ENCODE measurements at places on chromosomes 6 and 20.

DNA sequence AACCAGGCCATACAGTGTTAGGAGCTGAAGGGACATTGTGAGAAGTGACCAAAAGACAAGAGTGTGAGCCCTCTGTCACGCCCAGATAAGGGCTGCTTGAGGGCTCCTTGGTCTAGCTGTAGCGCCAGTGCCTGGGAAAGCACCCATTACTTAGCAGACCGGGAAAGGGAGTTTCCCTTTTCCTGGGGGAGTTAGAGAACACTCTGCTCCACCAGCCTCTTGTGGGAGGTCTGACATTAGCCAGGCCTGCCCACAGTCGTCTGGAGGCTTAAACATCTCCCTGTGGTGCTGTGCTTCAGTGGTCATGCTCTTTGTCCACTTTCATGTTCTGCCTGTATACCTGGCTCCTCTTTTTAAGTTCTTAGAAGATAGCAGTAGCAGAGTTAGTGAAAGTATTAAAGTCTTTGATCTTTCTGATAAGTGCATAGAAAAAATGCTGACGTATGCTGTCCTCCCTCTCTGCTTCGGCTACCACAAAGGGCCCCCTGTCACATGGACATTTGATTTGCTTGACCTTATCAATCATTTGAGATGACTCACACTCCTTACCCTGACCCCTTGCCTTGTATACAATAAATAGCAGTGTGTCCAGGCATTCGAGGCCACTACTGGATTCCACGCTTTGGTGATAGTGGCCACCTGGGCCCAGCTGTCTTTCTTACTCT lies 201.5 kb upstream of the ECI2 start:
- DNase-seq = no peak

DNA sequence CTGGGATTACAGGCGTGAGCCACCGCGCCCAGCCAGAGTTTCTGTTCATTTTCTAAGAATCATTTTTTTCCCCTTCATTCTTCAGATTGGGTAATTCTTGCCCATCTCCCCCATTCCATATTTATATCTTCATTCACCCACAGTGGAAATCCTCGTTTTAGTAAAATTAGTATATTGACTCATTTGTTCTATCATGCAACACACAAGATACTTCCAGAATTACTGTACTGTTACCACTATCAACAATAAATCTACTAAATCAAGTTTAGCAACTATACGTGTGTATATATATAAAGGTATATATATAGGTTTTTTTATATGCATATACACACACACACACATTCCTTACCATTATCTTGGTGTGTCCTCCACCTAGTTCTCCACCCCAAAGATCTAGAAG lies 41.2 kb upstream of the KCNG1 start:
- no peak for DNase-seq

DNA sequence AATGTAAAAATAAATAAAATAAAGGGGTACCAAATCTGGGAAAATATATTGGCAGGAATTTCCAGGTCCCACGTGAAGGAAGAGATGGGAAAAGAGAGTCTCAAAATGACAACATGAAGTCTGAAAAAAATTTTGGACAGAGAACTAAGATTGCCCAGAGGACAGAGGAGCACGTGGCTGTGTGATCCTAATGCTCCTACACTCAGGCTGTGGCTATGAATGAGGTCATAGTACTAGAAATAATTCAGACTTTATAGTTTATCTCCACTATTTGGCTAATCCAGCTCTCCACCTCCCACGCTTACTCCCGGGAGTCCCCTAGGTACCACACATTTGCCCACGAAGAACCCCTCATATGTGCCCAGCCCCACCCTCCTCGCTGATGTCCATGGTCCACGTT lies 42.8 kb upstream of the STMND1 start:
- no peak for DNase-seq

GRCh38 chr6:111239461-111239860 lies 152.2 kb downstream of the SLC16A10 start:
- no peak for DNase-seq
